ENCODE measurements at places on chromosomes 6 and 20.

GRCh38 chr6:10175362-10175761, 239.5 kb downstream of the TFAP2A start:
- DNase-seq = no peak

- DNase-seq = no peak
These were observed 14.9 kb upstream of the BTN1A1 start for GRCh38 chr6:26485112-26485780.

DNA sequence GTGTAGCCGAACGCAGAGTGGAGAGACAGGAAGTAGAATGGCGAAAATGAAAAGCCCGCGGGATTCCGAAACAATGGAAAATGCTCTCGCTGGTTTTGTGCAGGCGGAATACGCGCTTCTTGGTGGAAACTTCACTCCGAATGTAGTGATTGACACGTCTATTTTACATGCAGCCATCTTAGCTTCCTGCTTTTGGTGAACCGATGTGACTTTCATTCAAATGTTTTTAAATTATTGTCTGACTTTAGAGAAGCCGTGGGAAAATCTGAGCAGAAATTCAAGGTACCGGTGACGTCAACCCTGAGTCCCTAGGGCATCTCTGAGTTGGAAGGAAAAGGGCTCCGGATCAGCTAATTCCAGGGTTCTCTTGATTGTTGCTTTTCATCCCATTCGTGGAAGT, 11.4 kb downstream of the GPX5 start:
- peak; percentile 11 for DNase-seq

DNA sequence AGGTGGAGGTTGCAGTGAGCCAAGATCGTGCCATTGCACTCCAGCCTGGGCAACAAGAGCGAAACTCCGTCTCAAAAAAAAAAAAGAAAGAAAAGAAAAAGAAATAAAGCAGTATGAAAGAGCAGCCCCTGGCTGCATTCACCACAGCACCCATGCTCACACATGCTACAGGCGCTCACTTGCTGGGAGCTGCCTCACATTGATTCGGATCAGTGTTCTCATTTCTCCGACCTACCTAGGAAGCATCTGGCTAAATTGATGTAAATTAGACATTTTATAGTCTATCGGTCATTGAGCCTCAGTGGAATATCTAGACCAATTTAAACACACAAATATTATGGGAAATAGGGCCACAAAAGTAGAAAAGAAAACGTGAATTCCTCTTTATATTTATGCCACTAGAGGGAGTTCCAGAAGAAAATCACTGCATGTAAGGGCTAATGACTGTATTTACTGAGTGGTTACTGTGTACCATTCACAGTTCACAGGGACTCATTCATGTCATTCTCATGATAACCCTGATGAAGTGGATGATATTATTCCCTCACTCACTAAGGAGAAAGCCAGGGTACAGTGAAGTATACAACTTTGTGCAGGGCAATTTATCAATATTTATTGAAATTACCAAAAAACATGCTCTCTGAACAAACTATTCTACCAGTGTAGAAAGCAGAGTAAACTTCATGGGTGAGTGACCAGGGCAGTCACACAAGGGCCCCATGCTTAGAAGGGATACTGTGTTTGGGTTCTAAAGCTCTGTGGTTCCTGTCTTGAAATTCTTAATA, 5.3 kb upstream of the MOG start:
- DNase-seq = peak; percentile 40

- DNase-seq = peak; percentile 0
These were observed 269.1 kb downstream of the PHF3 start for GRCh38 chr6:63904650-63905248.

- DNase-seq = no peak
These were observed 23.5 kb downstream of the BPIFA2 start for GRCh38 chr20:33191484-33191883.

DNA sequence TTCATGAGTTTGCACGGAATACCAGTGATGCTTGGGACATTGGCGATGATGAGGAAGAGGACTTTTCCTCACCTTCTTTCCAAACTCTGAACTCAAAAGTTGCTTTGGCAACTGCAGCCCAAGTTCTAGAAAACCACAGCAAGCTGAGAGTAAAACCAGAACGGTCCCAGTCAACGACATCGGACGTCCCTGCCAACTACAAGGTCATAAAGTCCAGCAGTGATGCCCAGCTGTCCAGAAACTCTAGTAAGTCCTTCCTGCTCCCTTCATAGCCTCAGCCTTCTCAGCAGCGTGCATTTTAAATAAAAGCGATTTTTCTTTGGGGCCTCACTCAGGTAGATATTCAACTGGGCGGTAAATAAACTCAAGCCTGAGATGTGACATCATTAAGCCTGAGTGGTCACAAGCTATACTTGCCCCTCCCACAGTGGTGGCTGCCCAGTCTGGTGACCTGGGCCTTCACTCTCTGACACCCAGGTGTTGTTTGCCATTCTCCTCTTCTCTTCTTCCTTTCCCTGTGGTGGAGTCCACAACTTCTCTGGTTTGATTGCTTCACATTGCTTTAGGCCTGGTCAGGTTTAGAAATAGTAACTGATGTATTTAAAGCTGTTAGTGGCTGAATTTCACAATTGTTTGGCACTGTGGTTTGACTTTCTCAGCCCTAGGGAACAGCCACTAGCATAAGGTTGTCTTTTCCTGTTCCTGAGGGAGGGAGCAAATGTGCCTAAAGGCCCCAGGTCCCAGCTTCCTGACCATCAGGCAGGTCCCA, 21.6 kb upstream of the TMEM217 start:
- no peak for DNase-seq

- DNase-seq = no peak
These were observed 397.7 kb downstream of the RFPL4B start for GRCh38 chr6:112744827-112745226.

GRCh38 chr6:21220271-21220987, 373.1 kb upstream of the SOX4 start:
- no peak for DNase-seq

GRCh38 chr6:22529866-22530265, 39.5 kb upstream of the HDGFL1 start:
- DNase-seq = no peak

GRCh38 chr6:121437851-121438651, 2.6 kb downstream of the GJA1 start:
- DNase-seq = no peak

DNA sequence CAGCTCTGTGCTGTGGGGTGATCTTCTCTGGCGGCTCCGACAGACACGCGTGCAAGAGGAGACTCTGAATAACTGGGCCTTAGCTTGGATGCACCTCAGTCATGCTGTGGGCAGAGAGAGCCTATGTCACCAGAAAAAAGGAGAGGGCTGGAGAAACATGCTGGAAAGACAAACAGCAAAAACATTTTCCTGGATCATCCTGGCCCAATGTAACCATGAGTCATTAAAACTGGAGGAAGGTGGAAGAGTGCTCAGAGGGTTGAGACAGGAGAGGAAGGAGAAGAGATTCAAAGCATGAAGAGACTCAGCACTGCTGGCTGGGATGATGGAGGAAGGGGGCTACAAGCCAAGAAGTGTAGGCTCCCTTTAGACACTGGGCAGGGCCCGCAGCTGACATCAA, 292.0 kb downstream of the CDH26 start:
- no peak for DNase-seq

- no peak for DNase-seq
These were observed 38.0 kb downstream of the RTN4IP1 start for GRCh38 chr6:106591111-106591825.

DNA sequence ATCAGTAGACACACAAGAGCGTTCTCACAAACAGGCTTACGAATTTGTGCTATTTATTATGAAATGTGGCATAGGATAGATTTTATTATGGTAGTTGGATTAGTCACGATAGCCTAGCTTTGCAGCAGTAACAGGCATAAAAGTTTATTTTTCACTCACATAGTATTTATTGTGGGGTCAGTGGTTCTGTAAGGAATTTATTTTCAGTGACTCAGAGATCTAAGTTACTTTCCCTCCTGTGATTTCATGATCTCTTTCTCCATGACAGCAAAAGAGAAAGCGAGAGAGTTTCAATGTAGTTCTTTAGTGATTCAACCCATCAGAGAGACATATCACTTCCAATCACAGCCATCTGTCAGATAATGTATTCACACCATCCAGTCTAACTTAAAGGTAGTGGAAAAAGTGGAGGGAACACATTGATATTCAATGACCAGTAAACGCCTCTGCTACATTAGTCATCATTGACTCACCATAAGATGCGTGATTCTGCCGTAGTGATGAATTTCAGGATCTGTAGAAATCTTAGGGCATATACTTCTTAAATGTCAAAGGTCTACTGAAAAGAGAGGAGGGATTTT, 605.5 kb downstream of the HDGFL1 start:
- no peak for DNase-seq

DNA sequence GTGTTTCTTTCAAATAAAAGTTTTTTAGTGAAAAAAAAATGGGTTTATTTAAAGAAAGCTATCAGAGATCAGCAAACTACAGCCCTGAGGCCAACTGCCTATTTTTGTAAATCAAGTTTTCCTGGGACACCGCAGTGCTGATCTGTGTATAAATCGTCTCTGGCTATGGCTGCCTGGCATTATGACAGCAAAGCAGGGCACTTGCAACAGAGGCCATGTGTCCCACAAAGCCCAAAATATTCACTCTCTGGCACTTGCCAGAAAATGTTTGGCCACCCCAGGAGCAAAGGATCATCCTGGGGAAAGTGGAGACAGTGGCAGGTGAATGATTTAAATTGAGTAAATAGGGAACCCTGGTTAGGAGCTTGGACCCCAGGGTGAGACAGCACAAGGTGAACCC, 291.6 kb downstream of the PREX1 start:
- DNase-seq = no peak

Measured in activated CD4-positive, alpha-beta T cell treated with anti-CD3 and anti-CD28 coated beads, Interleukin-10, Interleukin-2, amounts not matched to agents 100 ng/mL and 50 ng/mL, durations not matched to agents 16 hours and 8 hours (primary cell).